ENCODE measurements at places on chromosomes 12 and 14.
A peak's percentile ranks its signal among the peaks of the same experiment; 100 is the strongest.

DNA sequence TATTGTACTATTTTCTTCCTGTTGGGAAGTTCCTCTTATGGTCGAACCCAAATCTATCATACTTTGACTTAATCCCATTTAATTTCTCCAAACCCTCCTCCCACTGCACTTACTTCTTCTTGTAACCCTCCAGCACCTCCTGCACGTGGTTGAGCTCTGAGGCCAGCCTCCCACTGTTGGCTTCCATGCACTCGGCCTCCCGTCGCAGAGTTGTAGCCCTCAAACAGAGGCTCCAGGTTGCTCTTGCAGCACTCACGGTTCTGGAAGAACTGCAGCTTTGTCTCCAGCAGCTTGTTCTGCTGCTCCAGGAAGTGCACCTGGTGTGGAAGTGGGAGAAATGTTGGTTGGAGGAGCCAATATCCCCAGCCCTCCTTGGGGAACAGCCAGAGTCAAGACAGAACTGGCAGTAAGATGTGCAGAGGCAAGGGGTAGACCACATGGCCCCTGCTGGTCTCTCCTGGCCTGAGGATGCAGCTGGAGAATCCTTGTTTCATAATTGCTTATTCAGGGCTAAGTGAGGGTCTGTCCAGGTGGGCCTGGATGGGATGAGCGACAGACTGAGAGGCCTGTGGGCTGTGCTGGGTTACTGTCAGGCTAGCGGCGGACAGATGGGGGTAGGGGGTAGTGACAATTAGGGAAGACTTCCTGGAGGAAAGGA is 18.4 kb upstream of the KRT86 start:
- no peak for DNase-seq

DNA sequence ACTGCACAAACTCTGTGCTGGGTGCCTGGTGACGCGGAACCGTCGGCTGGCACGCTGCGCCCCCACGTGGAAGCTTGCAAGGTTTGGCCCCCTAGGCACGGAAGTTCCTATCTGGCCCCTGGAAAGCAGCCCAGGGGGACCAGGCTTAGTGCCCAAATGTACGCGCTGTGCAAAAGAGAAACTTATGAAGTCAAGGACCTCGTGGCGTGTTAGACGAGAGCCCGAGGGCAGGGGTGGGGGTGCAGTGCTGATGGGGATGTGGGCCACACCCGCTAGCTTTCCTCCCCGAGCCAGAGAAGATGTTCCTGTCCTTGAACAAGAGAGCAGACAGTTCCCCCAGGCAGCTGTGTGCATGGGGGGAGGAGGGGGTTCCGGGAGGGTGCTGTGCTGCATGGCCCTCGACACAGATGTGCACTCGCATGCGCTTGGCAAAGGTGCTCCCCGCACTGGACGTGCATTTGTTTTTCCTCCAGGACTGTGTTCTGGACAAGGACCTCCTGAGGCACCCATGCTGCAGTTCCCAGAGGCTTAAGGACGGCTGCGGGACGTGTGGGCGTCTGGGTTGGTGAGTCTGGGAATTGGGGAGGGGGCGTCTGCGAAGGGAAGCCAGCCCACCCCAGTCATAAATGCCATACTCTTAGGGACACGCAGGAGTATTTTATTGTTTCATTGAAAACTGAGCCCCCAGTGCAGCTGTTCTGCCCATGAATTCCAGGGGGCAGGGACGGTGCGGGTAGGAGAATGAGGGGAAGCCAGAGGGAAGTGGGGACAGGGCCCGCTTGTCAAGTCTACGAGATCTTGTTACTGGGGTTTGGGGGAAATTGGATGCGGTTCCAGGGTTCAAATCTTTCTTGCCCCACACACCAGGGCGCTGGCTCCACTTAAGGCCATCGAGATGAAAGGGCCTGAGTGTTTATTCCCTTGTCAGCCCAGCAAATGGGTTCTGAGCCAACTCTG is 80.0 kb downstream of the NTF3 start:
- no peak for DNase-seq

GRCh38 chr12:46516933-46517578 is 144.5 kb upstream of the SLC38A2 start:
- no peak for DNase-seq

GRCh38 chr12:96103067-96103644 is 67.8 kb upstream of the LTA4H start:
- DNase-seq: no peak

GRCh38 chr12:57219993-57220754 is 3.6 kb downstream of the NXPH4 start:
- no peak for DNase-seq

- no peak for DNase-seq
Measured at GRCh38 chr14:53532853-53533252, 379.7 kb upstream of the DDHD1 start.

GRCh38 chr12:71581206-71581605 is 82.4 kb downstream of the ZFC3H1 start:
- DNase-seq: no peak

GRCh38 chr12:79371226-79371625 is 319.5 kb downstream of the PAWR start:
- no peak for DNase-seq

DNA sequence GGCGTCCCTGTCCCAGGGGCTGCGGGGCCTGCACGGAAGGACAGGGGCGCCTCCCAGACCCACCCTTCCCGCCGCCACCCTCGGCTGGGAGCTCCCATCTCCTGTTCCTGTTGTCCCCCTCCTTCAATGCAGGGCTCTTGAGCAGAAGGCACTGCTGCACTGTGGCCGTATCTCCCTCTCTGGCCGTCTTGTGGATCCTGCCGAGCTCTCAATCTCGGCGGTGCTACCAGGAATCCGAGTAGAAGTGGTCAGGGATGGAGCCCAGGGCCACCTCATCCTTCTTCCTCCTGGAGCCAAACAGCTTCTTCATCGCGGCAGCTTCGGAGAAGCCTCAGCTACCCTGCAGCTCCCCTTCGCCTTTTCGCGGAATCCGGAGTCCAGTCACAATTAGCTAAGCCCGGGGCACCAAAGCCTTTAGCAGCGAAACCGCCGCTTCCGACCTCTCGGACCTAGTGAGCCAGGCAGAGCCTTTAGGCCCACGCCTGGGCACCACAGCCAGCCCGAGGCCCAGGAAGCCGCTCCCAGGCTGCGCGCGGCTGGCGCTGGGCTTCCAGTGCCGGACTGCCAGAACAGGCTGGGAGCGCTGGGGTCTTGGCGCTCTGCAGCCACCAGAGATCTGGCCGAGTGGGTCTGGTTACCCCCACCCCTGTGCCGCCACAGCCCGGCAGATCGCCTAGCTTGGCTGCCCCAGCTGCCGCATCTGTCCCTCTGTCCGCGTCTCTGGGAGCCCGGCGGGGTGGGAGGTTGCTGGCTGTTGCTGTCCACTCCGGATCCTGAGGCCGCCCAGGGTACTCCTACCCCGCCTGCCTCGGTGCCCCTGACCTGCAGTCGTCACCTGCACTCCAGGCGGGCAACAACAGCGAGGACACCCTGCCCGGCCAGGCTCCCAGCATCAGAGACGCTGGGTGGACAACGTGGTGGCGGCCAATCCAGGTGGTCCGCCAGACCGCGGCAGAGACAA is 69.1 kb downstream of the ASCL4 start:
- DNase-seq: no peak

DNA sequence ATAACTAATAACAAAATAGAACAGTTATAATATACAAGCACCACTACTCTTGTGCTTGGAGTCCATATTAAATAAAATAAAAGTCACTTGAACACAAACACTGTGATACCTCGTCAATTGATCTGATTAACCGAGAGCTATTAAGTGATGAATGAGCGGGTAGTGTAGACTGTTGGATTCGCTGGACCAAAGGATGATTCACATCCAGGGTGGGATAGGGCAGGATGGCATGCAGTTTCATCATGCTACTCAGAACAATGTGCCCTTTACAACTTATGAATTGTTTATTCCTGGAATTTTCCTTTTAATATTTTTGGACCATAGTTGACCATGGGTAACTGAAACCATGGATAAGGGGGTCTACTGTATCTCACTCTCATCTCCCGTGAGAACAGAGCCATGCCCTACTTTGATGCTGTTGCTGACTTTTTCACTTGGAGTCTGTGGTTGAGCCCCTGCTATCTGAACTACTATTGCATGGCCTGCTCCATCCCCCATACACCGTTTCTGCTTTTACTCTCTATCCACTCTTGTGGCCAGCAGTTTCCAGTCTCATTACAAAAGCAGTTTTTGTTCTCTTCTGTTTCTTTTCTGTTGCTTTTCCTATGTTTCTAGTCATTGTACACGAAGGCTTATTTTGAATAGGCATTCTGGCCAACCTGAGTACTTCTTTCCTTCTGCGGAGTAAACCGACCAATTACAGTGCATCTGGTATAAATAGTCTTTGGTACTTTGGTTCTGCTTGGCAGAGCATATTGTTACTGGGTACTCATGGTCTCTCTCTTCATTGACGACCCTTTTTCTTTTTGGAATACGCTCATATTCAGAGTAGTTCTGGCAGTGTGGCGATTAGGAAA is 12.2 kb downstream of the TMTC2 start:
- DNase-seq: no peak

GRCh38 chr14:91575469-91576208 is 65.5 kb upstream of the PPP4R3A start:
- DNase-seq: no peak

- no peak for DNase-seq
Measured at GRCh38 chr14:44995770-44996294, 33.8 kb downstream of the TOGARAM1 start.

DNA sequence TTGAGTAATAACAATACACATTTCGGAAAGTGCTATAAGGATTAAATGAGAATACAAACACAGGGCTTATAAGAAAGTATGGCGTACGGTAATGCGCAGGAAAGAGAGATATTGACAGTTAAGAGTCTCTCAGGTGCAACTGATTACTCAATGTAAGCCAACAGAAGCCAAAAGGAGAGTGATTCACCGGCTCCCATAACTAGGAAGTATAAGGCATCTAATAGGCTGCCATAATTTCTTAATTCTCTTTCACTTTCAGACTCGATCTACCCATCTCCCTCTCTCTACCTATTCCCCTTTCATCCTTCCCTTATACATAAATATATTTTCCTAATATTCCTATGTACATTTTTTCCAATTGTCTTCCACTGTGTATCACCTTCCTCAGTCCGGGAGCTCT is 90.0 kb downstream of the MDGA2 start:
- DNase-seq: no peak

- DNase-seq: no peak
Measured at GRCh38 chr14:94596361-94596760, 15.1 kb downstream of the SERPINA5 start.

DNA sequence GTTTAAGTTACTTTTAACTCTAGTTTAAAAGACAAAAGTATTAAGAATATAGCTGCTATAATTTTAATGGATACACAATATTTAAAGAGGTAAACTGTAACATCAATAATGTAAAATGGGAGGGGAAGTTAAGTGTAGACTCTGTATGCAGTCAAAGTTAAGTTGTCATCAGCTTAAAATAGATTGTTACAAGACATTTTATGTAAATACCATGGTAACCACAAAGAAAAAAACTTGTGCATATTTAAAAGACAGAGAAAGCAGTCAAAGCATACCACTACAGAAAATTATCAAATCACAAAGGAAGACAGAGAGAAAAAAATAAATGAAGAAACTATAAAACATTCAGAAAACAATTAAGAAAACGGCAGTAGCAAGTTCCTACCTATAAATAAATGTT is 73.3 kb downstream of the CEP128 start:
- no peak for DNase-seq

GRCh38 chr14:21921453-21921852 is 247.8 kb upstream of the OR4E1 start:
- DNase-seq: no peak

DNA sequence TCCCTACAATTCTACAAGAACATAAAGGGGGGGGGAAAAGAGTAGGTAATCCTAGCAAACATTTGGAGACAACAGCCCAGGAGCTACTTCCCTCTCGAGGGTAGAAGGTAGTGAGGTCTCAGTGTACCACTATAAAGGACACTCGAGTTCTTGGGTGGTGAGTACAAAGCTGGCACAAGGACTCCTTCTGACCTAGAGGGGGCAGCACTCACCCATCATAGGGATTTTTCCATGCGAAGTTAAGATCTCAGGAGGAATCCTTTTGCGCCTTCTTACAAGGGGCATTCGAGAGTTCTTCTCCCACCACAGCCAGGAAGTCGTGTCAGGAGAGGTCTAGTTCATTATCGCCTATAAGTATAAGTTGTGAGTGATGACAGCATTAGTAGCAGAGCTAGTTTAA is 200.2 kb upstream of the RBM19 start:
- DNase-seq: no peak

GRCh38 chr14:103485504-103485903 is 37.1 kb downstream of the CKB start:
- no peak for DNase-seq

DNA sequence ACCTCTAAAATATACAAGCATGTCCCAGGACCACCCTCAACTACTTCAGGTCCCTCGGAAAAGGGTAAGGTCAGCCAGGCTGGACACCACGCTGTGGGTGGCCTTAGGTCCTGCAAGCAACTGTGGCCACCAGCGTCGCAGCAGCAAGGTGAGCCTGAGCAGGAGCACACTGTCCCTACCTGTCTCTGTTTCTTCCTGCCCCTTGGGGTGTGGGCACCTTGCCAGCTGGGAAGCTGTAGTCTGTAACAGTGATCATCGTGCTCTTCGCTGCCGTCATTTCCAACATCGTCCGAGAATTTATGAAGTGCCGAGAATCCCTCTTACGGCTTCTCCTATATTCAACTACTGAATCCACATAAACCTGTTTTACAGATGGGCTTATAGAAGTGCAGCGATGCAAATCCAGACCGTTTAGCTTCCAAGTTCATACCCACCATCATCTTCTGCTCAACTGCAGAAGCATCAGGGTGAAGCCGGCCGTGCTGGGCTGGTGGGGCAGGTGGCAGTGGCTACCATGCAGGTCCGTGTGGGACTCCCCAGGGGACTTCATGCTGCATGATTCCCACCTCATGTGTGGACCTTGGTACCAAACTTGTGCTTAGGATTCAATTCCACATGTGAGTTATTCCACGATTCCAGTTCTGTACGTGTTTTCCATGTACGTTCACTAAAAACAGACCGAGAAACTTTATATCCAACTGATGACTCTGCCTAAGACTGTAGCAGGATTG is 361.3 kb upstream of the SFSWAP start:
- DNase-seq: no peak

- no peak for DNase-seq
Measured at GRCh38 chr12:93573552-93574223, 1.2 kb downstream of the SOCS2 start.

DNA sequence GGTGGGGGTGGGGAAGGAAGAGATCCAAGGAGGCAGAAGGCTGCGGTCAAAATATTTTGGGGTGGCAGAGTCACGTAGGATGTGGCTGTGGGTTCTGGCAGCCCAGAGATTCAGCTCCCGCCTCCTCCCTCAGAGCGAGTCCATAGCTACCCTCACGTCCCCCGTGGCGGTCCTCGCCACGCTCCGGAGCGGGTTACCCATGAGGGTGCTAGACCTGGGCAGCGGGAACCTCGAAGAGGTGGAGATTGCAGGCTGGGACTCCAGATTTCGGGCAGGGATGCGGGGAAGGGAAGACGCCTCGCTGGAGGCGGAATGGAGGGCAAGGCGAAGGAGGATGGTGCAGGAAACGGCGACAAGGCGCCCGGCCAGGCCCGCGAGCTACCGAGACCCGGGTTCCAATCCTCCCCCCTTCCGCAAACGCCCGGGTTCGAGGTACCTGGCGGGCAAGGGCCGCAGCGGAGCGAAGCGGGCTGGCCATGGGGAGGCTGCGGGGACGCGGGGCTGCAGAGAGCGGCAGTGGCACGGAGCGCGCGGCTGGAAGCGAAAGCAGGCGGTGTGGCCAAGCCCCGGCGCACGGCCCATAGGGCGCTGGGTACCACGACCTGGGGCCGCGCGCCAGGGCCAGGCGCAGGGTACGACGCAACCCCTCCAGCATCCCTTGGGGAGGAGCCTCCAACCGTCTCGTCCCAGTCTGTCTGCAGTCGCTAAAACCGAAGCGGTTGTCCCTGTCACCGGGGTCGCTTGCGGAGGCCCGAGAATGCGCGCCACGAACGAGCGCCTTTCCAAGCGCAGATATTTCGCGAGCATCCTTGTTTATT is 46.2 kb downstream of the BCAT1 start:
- DNase-seq: peak; percentile 34

Data from head of caudate nucleus (tissue), 42 donors.